NCI-H460 (cell line): ENCODE measurements at places on chromosomes 1 and 21. TPM values are rescaled to one million over a fixed set of nuclear protein-coding genes. Genes with fewer than 3 reads are reported as not detected.

- no peak for DNase-seq
These were observed 80.3 kb downstream of the KCNT2 start for GRCh38 chr1:196527919-196528318.

GRCh38 chr1:246875041-246876026 is 56.4 kb downstream of the AHCTF1 start:
- DNase-seq, result no peak

The FOXO6 gene
- total RNA-seq, result 0.05 TPM in 1 of 2 replicates, not detected in the other

The ZFP69 gene
- total RNA-seq, result 5.1 and 6.0 TPM in 2 replicates

GRCh38 chr21:45228656-45229240 is 58.9 kb downstream of the POFUT2 start:
- no peak for DNase-seq

GRCh38 chr1:53375440-53375839 is 47.6 kb upstream of the LRP8 start:
- no peak for DNase-seq

DNA sequence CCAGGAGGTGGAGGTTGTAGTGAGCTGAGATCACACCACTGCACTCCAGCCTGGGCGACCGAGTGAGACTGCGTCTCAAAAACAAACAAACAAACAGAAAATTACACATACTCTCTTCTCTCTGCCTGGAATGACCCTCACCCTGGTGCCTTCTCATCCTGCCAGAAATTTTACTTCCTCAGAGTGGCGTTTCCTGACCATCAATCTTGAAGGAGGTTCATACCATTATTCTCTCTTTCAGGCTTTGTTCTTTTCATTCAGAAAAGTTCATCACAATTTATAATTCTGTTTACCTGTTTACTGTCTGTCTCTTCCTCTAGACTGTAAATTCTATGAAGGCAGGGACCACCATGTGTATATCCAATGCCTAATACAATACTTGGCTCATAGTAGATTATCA is 79.3 kb downstream of the RPS6KA1 start:
- DNase-seq, result no peak

DNA sequence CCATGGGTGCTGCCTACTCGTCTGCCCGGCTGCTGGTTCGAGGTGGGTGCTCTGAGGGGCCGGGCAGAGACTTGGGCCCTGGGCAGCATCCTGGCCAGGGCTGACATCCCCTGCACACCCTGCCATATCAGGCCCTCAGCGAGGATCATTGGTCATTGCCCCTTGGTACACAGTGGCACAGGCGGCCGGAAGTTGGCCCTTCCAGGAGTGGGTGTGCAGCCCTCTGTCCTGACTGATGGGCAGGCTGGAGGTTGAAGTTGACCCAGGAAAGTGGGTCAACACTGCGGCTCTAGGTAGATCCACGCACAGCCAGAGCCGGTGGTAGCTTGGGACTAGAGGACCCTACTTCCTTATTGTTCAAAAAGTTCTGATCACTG is 72.9 kb downstream of the TRIM11 start:
- DNase-seq, result no peak

GRCh38 chr1:44119525-44119924 is 904 bp downstream of the KLF17 start:
- DNase-seq, result no peak

GRCh38 chr1:94980582-94981574 is 54.0 kb upstream of the CNN3 start:
- DNase-seq, result no peak

The TSHB gene
- total RNA-seq, result not detected in 2 replicates

- no peak for DNase-seq
These were observed 12.3 kb upstream of the SEMA4A start for GRCh38 chr1:156140879-156141707.

- DNase-seq, result peak; percentile 7
These were observed 18.4 kb downstream of the LORICRIN start for GRCh38 chr1:153277852-153278251.

GRCh38 chr21:31156662-31157061 is 118.4 kb upstream of the KRTAP19-8 start:
- DNase-seq, result no peak

DNA sequence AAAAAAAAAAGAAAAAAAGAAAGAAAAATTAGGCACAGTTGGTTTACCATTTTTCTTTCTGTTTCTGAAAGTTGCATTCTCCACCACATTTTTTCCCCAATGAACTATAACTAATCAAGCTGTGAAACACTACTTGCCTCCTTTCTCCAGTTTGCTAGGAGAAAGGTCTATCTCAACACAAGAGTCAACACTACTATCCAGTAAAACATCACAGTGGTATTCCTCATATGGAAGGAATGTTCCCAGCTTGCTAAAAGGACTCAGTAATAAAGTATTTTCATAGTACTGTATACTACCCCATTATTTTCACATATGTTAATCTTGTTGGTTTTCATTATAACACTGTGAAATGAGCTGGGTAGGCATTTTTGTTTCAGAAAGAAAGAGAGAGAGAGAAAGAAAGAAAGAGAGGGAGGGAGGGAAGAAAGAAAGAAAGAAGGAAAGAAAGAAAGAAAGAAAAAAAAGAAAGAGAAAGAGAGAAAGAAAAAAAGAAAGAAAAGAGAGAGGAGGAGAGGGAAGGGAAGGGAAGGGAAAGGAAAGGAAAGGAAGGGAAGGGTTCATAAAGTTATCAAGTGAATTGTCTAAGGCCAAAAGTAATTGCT is 7.9 kb downstream of the PTGER3 start:
- no peak for DNase-seq

DNA sequence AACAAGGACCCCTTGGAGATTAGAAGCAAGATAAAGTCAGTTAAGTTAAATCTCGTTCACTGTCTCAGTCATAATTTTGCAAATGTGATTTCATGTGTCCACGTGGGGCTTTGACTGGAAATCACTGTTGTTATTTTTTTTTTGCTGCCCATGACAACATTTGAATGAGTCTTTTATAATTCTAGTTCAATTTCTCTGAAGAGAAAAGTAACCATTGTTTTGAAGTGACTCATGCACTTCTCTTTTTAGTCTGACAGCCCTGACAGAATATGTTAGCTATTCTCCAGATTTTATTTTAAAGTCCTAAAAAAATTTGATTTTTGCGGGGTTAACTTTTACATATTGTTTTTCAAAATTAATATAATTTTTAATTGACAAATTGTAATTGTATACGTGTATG is 30.7 kb upstream of the NLRP3 start:
- no peak for DNase-seq

DNA sequence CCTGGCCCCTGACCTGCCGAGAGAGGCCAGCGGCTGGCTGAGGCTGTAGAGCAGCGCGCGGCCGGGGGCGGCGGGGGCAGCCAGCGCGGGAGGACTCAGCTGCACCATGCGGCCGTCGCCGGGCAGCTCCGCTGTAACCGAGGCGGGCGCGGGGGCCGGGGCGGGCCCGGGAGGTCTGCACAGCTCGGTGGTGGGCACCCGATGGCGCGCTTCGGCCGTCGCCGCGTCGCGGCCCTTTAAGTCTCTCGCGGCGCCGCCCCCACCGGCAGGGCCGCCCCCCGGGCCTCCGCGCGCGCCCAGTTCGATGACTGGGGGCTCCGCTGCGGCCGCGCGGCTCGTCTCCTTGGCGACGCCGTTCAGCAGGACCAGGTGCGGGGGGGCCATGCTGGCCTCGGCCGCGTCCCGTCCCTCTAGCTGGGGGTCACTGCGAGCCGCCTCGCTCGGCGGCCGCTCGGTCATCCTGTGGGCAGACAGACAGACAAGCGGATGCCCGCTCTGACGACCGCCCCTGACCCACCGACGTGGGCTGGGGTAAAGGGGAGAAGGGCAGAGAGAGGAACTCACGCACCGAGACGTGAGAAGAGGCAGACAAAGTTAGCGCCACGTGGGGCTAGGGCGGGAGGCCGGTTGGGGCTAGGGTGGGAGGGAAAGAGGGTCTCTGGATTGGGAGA is 6.5 kb downstream of the TAL1 start:
- no peak for DNase-seq

The GPR89A gene
- 33.3 and 38.5 TPM in 2 replicates for total RNA-seq

DNA sequence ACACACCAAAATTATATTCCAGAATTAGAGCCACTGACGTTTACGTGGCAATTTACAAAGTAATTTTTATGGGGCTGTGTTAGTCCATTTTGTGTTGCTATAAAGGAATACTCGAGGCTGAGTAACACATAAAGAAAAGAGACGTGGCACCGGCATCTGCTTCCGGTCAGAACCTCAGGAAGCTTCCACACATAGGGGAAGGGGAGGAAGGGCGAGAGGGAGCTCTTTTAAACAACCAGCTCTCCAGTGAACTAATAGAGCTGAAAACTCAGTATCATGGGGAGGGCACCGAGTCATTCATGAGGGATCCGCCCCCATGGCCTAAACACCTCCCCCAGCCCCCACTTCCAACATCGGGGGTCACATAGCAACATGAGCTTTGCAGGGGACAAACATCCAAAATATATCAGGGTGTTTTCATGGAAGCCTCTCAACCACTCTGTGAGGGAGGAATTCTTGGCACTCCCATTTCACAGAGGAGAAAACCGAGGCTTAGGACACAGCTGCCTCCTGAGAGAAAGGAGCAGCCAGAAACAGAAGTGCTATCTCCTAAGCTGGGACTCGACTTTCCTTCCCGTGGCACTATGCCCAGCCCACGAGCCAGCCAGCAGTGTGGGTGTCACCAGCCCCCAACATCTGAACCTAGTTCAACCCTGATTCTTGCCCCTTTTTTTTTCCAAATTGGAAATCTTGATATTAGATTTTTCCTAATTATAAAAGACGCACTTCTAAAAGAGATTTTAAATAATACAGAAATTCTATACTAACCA is 29.2 kb downstream of the MIS18A start:
- no peak for DNase-seq

- peak; percentile 31 for DNase-seq
These were observed 32.3 kb downstream of the KIAA2013 start for GRCh38 chr1:11893907-11894251.

DNA sequence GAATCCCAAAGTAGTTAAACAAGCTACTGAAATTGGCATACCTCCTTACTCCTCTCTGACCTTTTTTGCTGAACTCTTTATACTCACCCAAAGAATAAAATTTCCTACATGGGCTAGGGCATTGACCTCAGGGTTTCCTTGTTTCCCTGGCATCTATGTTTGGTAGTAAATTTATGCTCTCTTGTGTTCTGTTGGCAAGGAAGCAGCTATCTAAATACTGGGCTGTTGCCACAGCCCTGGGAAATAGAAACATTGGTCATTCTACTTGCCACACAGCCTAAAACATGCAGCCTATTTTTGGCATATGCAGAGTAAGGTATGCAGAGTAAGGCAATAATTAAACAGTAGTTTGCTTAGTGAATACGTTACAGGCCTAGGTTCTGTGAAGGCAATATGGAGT is 351.4 kb downstream of the HLX start:
- DNase-seq, result no peak

The LEFTY2 gene
- not detected in 2 replicates for total RNA-seq

The MARK1 gene
- total RNA-seq, result 3.8 and 4.3 TPM in 2 replicates
